CD4-positive, alpha-beta T cell treated with Interleukin-6 for 4 hours (primary cell): ENCODE measurements at places on chromosomes 5 and 9.

DNA sequence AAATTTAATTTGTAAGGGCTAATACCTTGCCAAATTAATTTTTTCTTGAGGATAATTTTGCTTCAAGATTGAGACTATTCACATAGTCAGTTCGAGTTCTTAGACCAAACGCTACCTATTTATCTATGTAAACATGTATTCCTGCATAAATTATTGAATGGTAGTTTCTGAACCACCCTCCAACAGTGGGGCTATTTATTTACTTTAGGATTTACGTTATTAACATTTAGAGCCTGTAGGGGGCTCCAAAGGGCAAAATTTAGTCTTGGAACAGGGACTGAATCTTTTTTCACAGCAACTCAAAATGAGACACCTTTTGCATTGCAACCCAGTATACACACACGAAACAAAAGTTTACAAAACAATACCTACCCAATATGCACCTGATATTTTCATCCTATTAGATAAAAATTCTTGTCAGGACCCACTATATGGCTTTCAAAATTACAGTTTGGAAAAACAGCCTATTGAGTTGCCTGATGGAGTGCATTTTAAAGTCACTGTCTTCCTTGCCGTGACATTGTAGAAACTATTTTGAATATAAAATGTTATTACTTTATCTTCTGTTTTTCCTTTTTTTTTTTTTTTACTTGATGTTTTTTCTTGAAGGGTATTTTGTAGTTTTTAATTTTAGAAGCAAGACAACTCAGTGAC is 47.1 kb upstream of the POU4F3 start:
- peak; percentile 20 for DNase-seq

DNA sequence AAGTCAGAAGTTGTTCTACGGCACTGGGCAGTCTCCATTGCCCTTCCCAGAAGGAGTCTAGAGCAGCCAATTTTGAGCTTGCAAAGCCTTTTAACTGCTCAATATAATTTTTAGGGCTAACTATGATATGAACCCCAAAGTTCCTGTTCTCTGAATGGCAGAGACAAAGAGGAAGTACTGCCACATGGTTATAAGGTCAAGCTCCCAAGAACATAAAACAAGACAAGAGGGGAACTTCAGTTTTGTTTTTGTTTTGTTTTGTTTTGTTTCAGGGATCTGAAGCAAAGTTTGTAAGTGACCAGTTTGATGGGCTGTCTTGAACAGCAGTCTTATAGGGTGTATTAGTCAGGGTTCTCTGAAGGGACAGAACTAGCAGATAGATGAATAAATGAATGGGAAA is 11.9 kb upstream of the SMC2 start:
- DNase-seq, result no peak

DNA sequence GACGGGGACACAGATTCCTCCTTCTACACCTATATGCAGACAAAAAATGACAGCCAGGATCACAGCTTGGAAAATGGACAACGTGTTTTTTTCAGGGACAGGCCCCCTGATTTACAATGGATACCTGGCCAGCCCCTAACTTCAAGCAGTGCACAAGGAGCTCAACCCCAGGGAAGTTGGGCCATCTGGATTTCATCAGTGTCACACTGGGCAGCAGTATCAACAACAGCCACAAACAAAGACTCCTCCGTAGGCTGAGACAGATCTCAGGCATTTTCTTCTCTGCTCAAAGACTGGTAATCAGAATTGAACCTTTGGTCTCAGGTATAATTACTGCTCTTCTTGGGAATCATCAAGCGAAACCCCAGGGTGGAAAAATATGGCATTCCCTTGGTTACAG is 374.0 kb downstream of the ZNF608 start:
- no peak for DNase-seq

DNA sequence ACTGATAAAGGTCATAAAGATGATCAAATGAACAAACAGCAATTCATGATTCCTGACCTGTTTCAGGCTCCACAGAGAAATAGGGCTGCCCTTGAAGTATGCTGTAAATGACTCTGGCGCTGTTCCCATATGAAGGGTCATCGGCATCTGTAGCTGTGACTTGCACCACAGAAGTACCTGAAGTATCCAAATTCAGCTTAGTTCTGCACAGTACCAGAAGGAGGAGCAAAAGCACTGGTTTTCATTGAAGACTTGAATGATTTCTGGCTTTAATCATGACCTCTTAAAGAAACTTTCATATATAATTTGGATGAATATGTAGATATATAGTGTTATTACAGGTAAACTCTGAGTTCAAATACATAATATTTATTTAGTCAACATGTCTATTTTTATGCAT is 109.1 kb downstream of the CDH10 start:
- DNase-seq, result no peak

DNA sequence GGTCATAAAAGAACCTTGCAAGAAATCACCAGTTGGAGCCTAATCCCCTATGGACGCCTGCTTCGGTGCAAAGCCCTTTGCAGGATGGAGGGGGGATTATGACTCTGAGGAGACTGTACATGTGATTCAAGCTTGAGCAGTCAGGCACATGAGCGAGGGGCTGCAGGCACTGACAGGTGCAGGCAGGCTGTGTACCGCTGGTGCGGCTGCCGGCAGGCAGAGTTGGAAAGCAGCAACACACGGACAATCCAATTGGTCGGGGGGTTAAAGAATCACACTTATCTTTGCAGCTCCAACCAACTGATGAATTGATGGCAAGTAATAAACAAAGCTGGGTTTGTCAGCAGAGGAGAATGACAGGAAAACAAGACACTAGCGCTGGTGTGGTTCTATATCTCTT is 5.7 kb downstream of the WHRN start:
- DNase-seq, result no peak

DNA sequence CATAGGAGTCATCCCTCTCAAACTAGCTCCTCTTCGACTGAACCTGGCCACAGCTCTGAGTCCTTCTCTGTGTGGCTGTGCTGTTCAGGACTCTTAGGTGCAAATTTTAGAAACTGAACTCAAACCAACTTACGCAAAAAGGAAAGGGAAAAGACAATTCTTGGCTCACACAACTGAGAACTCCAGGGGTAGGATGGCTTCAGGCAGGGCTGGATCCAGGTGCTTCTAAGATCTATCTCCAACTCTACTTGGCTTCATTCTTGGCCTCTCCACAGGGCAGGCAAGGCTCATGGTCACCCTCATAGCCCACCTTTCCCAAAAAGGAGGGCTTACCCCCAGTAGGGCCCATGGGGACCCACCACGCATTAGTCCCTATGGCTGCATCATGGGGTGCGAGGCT is 8.1 kb downstream of the ASS1 start:
- no peak for DNase-seq

DNA sequence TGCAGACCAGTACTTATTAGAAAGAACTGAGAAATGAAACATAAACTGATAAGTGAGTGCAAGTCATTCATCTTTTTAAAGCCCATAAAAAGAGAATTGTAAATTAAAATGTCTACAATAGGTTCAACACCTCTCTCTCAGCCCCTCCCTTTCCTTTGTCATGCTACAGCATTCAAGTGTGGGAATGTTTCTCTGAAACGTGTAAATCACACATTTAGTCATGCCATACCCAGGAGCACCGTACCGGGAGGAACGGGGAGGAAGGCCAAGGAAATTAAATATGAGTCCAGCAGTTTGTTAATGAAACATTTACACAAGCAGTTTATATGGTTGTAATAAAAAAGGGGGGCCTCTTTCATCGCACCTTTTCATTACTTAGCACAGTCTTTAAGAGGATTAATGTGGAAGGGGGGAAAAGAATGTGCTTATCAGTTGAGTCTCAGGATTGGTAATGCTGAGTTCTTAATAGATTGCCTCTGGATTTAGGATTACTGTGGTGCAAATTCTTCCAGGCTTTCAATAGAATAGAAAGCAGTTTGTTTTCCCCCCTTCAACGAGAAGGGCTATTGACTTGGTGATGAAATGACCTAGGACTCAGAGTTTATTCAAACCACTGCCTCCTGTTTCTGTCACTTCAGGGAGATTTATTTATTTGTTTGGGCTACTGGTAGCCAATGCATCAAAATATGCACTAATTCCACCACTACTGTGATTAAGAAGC is 176.0 kb upstream of the ZNF608 start:
- DNase-seq, result no peak

DNA sequence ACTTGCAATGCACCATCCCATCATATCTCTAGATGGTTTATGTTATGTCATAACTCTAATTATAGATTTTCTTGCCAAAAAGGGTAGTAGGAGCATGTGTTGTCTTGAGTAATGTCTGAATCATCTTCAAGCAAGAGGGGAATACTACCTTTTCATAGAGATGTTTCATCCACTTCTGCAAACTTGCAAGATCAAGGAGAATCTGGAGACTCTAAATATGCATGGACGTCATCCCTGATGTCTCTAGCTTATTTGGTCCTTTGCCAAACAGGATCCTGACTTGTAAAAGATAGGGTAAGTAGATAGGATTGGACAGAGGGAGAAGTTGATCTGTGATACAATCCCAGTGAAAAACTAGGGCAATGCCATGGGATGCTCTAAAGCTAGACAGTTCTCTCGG is 246.5 kb downstream of the DMRTA1 start:
- DNase-seq, result no peak

GRCh38 chr5:89844548-89844947 is 565.0 kb downstream of the CETN3 start:
- no peak for DNase-seq

GRCh38 chr5:1911773-1912235 is 29.1 kb upstream of the IRX4 start:
- DNase-seq, result no peak

DNA sequence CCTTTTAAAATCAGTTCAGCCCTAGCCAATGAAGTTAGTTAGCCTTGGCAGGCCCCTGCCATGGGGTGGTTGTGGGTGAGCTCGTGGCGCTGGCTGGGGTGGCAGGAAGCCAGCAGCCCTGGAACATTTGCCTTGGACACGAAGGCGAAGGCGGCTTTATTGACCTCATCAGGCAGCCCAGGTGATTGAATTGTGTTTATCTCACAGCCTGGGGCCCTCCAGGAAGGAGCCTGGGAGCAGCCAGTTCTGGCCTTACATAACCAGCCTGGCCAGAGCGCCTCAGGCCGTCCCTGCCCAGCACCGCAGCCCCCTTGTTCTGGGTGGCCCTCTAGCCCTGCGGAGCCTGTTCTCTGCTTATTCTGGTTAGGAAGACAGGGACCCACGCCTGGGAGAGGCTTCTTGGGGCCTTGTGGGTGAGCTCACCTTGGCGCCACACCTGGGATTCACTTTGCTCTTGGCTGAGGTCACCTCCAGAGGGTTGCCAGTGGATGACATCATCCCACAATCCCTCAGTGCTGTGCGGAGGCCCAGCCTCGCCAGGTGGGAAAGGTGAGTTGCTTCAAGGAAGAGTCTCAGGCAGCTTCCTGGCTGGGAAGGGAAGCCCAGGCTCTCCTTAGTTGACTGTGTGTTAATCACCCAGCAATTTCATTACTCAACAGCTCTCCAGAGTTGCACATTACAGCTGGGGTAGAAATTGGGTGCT is 54.4 kb upstream of the RPL26L1 start:
- DNase-seq, result no peak

GRCh38 chr9:89025553-89025952 is 34.3 kb downstream of the S1PR3 start:
- DNase-seq, result no peak

DNA sequence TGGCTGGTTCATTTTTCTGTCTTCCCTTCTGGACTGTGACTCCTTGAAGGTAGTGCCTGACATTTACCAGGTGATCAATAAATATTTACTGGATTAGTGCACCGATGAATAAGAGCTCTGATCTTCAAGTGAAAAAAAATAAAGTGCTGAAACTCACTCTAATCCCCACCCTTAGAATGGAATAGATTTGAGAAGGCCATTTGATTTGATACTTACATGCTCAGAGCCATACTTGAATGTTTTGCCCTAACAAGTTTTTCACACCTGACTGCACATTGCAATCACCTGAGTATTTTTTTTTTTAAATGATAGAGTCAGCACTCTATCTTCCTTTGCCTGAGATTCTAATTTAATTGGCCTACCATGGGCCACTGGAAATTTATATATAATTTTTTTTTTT is 105.7 kb downstream of the LRRC70 start:
- DNase-seq, result no peak

DNA sequence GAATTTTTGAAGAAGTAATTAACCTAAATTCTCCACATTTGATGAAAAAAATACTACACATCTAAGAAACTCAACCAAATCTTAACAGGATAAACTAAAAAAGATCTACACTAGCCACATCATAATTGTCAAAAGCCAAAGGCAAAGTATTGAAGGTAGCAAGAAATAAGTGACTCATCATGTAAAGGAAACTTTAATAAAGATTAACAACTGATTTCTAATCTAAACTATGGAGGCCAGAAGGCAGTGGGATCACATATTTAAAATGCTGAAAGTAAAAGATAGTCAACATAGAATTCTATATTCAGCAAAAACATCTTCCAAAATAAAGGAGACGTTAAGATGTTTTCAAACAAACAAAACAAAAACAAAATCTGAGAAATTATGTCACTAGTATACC is 2002.9 kb downstream of the MAT2B start:
- no peak for DNase-seq

GRCh38 chr9:7147121-7148090 is 389.6 kb downstream of the KDM4C start:
- no peak for DNase-seq

GRCh38 chr5:181052672-181053487 is 12.8 kb downstream of the BTNL9 start:
- peak; percentile 9 for DNase-seq

DNA sequence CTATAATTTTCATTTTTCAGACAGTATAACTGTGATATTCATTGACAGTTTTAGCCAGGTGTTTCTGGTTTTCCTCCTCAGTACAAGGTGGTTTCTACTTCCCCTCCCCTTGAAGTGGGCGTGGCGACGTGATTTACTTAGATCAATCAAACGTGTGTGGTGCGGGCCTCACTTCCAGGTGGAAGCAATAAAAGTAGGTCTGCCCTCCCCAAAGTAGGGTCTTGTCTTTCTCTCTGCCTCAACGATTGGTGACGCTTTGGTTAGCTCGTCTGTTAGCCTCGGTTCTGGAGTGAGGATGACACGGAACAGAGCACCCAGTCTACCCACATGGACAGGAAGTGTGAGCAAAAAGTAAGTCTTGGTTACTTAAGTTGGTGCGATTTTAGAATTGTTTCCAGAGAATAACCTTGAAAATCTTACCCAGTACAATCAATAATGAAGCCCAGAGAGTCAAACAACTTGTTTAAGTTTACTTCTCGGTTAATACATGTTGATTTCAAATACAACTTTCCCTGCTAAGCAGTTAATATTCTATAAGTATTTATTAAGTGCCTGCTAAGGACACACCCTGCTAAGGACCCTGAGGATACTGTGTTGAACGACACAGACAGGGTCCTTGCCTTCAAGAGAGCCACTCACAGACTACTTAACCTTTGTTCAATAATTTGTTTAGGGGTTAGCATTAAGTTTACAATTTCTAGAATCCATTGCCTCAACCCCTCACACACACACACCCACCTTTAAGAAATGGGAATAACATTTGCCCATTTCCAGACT is 48.4 kb downstream of the COX7C start:
- DNase-seq, result peak; percentile 56
